ENCODE measurements at places on chromosomes 7 and 10.

DNA sequence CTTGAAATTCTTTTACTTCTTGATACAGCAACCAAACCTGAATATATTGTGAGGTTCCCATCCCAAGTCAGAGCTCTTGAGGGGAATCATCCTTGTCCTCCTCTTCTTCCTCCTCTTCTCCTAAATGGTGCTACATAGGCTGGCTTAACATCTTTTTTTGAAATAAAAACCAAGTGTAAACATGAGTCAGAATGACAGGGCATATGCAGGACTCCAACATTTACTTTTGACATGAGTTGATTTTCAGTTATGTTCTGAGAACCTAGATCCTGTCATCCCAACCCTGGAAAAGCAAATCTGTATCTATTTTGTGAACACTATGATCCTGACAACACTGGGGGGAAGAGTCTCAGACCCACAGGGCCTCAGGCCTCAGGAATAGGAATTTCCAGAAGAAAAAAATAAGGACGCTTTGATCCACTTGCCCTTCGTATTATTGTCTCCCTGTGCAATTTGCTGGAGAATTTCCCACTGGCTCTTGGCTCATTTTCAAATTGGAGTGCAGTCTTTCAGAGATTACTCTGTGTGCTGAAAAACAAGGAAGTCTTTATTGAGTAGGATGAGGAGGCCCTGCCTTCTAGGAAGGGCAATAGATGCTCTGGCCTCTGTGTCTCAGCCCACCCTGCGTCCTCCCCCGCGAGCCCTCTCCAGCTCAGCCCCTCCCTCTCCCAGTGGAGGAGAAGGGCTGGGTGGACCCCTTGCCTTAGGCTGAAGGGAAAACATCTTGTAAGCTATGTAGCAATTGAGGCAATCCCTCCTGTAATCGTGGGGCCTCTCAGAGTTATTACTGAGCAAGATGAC, 121.6 kb downstream of the CREB5 start:
- peak; percentile 1 for DNase-seq

GRCh38 chr7:69367780-69368179, 230.5 kb upstream of the AUTS2 start:
- DNase-seq: no peak

DNA sequence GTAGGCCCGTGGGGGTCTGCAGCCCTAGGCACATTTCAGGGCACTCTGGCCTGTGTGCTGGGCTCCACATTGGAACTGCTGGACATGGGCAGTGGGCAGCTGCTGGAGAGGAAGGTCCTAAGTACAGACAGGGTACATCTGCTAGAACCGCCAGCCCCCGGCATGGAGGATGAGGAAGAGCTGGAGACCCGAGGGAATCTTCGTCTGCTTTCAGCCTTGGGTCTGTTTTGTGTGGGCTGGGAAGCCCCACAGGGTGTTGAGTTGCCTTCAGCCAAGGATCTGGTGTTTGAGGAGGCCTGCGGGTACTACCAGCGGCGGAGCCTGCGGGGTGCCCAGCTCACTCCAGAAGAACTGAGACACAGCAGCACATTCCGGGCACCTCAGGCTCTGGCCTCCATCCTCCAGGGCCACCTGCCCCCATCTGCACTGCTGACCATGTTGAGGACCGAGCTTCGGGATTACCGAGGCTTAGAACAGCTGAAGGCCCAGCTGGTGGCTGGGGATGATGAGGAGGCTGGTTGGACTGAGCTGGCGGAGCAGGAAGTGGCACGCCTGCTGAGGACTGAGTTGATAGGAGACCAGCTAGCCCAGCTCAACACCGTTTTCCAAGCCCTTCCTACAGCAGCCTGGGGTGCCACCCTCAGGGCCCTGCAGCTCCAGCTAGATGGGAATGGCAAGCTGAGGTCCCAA, 1.4 kb downstream of the HPS6 start:
- no peak for DNase-seq

- DNase-seq: no peak
Measured at GRCh38 chr7:142488036-142488633, 230.3 kb upstream of the PRSS58 start.
